COR-L47 (cell line): ENCODE measurements at places on chromosomes 7 and 10.

- no peak for DNase-seq
Observed at GRCh38 chr10:49398986-49399385, 3.1 kb upstream of the DRGX start.

- DNase-seq = no peak
Observed at GRCh38 chr7:11714205-11714604, 117.8 kb downstream of the THSD7A start.

- no peak for DNase-seq
Observed at GRCh38 chr10:44195112-44196007, 189.5 kb downstream of the CXCL12 start.

- no peak for DNase-seq
Observed at GRCh38 chr7:86995052-86995725, 64.3 kb downstream of the ELAPOR2 start.

GRCh38 chr7:54906963-54907362, 111.9 kb upstream of the EGFR start:
- DNase-seq = no peak

DNA sequence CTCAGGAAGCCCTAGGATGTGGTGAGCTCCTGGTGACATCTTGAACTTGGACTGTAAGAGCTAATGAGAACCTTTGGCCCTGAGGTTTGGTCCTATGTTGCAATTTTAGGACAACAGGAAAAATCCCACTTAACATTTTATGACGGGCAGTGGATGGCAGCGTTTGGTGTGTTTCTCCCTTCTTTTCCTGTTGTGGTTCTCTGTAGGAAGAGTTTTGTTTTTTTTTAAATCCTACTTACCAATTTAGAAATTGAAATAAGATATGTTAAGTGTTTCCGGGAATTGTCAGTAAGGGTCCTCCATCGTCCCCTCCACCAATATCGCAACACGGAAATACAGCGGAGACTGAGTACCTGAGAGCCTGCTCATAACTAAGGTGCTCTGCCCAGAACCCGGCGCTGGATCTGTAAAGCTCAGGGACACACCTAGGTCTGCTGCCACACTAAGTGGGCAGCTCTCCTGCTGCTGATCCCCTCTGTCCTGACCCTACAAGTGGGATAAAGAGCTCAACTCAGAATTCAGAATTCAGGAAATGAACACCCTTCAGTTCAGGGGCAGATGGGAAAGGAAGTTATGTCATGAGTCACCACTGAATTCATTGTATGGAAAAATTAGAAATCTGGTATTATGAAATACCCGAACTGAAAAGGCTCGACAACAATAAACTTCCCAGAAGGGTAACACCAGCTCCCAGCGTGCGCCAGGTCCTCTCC, 9.1 kb upstream of the PROSER2 start:
- DNase-seq = no peak

GRCh38 chr7:44615149-44615611, 8.8 kb downstream of the OGDH start:
- no peak for DNase-seq

DNA sequence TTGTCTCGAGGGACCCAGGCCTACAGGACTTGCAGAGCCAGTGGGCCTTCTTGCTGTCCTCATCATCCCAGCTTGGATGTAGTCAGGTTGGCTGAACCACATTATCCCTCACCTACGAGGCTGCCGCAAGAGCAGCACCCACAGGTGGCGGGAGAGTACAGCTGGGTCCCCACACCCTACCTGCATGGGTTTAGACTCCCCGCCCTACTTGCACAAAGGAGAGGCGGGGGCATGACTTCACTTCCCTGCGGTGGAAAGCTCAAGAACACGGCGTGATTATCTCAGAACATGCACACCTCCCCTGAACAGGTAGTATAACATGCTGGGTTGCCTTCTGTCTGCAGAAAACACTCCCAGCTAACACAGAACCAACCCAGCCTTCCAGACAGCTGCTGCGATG, 57.5 kb downstream of the CTBP2 start:
- no peak for DNase-seq

DNA sequence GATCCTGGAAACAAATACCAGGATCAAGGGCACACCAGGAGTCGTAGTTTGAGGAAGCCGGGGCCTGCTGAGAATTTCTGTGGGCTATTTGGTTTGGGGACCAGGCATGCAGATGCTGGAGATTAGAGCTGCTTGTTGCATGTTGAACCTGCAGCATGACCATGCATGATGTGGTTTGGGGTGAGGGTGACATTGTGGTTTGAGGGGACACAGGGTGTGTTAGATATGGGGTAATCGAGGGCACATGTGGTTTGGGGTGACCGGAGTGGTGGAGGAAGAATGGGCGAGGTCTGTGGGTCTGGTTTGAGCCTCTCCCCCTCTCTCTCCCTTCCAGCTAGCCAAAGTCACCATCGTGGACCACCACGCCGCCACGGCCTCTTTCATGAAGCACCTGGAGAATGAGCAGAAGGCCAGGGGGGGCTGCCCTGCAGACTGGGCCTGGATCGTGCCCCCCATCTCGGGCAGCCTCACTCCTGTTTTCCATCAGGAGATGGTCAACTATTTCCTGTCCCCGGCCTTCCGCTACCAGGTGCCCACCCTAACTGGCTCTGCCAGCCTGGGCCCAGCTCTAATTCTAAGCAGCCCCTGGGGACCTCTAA, 10.2 kb downstream of the NOS3 start:
- DNase-seq = no peak

- DNase-seq = no peak
Observed at GRCh38 chr7:1597066-1597760, 27.4 kb upstream of the PSMG3 start.

DNA sequence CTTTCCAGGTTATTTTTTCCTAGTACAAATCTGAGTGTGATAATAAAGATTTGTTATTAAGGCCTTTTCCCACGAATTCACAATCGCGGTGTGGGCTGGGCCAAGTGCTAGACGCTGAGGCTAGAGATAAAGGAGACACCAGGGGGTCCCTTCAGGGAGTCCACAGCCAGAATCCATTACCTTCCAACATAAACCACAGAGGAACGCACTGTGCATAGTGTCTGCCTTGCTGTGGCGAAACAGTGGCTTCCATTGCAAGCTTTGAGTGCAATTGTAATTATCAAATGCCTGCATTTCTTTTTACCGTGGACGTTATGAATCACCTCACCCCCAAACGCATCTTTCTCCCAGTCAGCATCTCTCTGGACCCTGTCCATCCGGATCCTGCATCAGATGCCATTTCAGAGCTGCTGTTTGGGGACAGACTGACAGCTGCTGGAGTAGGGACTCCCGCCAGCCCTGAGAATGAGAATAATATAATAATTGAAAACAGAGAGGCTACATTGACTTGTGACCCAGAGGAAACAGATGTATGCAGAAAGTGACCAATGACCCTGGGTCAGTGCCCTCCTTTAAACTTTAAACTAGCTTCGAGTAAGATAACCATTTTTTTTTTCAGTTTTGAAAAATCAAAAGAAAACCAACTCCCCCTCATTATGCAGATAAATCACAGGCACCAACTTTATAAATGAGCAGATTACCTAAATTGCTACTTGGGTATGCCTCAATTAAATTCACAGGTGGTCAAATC, 456.2 kb upstream of the NRP1 start:
- no peak for DNase-seq

DNA sequence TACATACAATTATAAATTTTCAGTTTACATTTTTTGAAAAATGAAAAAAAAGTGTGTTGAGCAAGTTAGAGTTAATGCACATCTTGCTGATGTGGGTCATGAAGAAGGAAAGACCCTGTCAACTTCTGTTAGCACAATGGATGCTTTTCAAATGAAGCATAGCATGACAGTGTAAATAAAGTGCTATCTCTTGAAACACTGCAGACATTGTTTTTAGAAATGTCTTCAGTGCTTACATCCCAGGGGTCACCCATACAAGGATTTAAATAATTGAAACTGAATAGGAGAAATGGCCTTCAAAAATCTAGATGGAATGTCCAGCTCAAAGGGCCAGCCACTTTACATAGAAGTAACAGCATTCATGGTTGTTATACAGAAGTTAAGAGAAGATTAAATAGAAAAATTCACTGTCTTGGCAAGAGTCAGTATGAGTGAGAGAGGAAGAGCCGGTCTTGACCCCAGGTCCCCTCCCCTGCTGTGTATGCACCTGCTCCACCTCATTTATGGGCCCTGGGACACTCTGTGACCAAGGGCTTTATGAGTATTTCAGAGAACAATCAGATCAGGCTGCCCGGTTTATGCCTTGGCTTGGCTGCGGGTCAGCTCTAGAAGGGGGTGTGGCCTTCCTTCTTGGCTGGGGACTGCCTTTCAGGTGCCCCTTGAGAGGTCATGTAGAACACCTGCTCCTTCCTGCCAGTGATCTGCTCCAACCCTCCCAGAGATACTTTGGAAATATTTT, 237.7 kb upstream of the TMEM72 start:
- no peak for DNase-seq

GRCh38 chr7:141558544-141559183, 7.5 kb downstream of the AGK start:
- DNase-seq = peak; percentile 88

DNA sequence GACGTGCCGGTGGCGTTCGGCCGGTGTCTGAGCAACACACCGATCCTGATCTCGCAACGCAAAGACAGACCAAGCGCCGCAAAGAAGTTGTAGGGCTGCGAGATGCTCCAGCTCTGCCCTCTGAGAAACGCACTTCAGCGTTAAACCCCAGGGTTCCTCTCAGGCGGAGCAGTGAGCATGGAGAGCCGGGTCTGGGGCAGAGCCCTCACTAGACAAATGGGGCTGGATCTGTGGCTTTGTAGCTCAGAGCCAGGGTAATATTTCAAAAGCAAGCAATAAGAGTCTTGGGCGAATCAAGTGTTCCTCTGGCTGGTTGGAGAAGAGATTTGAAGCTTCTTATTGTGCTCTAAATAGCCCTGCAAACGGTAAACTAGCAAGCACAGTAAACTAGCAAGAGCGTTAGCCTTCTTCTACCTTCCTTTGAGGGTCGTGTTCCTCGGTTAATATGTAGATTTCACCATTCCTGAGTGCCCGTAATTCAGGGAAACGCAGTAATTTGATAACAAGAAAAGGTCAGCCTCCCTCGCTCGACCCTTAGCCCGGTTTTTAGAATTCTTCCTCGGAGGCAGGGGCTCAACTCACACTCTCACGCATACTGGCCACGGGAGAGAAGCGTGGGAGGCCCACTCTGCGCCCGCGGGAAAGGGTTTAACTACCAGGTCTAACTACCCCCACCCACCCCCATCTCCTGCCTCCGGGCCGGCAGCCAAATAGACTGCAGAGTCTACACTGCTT, 6.7 kb downstream of the SKAP2 start:
- no peak for DNase-seq

DNA sequence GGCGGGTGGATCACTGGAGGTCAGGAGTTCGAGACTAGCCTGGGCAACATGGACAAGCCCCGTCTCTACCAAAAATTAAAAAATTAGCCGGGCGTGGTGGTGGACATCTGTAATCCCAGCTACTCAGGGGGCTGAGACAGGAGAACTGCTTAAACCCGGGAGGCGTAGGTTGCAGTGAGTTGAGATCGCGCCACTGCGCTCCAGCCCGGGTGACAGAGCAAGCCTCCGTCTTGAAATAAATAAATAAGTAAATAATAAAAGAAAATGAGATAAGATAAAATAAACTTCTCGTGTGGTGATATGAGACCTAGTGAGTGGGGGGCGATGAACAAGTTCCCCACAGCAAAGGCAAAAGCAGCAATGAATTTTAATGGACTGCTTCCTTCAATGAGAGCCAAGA, 33.6 kb upstream of the LMTK2 start:
- DNase-seq = no peak

DNA sequence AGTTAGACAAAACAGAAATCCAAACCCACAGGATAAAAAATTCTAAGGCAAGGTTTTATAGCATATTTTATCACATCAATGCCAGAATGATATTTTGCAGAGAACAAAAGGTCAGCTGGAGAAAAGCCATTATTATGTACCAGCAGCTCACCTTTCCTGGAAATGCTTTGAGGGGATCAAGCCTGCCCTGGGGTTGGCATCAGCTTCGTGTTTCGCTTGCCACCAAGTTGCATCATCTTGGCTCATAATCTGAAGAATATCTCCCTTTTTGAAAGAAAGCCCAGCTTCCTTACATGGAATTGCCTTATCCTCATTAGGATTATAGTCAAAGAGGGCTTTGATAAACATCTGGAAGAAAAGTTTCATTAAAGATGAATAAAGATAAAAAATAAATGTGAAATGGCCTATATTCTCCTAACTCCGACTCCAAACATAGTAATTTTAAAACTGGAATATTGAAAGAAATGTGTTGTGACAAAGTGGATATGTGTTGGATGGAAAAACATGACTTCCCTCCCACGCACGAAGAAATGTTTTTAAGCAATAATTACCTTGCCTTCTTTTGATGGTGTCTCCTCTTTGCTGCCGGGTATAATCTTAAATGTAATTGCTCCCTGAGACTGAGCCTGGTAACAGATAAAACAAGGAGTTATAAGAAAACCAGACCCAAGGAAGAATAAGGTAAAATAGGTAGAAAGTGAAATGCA, 121.3 kb upstream of the ODAD2 start:
- no peak for DNase-seq

GRCh38 chr7:2134740-2135139, 98.0 kb downstream of the MAD1L1 start:
- DNase-seq = no peak

DNA sequence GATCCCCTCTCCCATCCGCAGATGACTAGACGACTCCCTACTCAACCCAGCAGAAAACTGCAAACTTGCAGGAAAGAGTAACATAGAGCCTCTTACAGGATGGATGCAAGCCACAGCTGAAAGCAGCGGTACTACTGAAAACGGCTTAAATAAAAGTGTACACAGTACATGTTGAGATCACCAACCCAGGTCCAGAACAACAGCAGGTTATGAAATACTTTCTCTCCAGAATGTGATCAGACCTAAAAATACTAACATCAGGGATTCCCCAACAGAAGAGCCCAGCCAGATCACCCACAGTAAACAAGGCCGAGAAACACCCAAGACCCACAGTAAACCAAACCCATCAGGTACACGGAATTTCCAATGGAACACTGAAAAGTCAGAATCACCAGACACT, 13.2 kb downstream of the ATE1 start:
- DNase-seq = no peak

DNA sequence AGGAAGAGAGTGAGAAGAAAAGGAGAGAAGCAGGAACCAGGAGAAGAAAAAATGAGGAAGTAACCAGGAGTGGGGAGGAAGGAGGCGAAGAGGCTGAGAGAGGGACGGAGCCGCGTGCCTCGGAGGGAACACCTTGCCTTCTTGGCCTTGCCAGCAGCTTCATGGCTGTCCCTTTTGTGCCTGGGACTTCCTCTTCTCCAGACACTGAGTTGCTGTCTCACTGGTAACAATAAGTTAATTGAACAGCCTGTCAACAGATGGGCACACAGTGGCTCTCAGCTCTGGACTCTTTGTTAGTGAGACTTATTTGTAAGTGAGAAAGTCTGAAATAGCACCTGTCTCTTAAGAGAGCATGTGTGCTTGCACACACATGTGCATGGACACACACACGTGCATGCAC, 83.2 kb downstream of the GATA3 start:
- DNase-seq = no peak

- no peak for DNase-seq
Observed at GRCh38 chr7:46990761-46991160, 591.1 kb downstream of the TNS3 start.

GRCh38 chr10:112991888-112992491, 41.9 kb downstream of the TCF7L2 start:
- no peak for DNase-seq

GRCh38 chr7:79786187-79786586, 332.7 kb upstream of the MAGI2 start:
- no peak for DNase-seq
